ENCODE measurements at places on chromosomes 4 and X.

DNA sequence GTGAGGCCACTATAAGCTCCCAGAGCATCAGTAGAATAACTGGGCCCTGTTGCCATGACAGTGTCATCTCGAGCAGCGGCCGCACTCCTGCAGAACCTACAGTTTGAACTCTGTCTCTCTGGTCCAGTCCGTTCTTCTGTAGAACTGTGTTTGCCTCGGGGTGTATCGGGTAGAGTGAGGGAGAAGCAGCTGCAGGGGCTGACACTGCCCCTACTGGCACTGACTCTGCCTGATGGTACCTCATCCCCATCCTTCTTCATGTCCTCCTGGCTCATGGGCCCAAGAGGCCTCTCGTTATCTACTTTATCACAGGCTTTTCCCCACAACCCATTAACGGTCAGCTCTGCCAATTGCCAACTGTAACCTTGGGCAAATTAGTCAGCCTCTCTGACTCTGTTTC lies 96.5 kb downstream of the NPNT start:
- no peak for DNase-seq

- DNase-seq, result no peak
These were observed 8.2 kb upstream of the YIPF6 start for GRCh38 chrX:68490644-68491043.

GRCh38 chr4:124431653-124432192 lies 280.8 kb downstream of the ANKRD50 start:
- DNase-seq, result no peak

DNA sequence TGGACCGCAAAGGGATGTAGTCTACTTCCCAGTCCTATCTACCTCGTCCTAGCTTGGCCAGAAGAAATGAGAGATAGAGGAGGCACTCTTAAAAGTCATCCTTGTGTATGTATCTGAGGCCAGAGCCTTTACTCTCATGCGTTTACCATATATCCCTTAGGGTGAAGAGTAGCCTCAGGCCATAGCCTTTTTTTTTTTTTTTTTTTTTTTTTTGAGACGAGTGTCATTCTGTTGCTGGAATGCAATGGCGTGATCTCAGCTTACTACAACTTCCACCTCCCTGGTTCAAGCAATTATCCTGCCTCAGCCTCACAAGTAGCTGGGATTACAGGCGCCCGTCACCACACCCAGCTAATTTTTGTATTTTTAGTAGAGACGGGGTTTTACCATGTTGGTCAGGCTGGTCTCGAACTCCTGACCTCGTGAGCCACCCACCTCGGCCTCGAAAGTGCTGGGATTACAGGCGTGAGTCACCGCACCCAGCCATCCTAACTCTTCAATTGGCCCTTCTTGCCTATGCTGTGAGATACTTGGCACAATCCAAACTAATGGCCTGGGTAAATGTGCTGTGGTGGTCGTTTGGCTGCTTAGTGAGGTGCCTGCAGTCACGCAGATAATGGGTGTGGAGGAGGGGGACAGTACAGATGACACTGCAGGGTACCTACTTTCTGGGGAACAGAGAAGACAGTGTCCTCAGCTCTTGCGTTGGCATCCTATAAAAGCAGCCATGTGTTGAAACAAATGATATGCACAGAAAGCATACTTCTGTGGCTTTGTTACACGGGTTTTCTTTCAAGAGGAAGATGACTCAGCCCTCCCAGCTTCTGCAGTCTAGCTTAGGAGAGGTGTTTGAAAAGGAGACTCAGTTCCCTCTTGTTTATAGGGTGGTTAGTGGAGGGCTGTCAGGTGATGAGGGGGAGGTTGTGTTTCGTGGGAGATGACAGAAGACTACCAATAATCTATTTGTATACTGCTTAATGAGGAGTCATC lies 10.4 kb upstream of the DGAT2L6 start:
- no peak for DNase-seq

DNA sequence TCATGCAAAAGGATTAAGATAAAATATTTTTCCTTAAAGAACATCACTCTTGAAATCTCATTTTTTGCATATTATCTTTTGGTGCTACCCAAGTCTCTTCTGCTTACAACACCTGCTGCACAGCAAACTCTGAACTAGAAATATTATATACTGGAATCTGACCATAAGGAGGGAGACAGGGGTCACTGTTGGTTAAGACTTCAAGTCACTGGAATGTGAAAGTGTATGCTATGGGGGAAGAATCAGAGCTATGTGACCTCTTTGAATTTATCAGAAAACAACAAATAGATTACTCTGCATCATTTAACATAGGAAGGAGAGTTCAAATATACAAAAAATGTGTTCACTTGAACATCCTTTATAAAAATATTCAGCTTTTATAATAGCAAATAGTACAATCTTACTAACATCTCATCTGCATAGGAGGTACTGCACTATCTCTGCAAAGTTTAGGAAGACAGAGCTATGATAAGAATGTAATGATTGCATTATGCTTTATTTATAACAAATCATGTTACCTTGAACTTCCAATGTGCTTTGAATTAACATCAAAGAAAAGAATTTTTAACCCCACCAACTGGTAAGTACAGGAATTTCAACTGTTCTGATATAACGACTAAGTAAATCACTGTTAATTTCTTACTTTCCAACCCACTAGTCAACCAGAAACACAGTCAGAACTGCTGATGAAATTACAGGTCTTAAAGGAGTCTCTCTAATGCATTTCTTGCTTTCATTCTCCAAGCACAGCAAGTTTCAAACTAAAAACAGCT lies 69.8 kb downstream of the ZNF827 start:
- no peak for DNase-seq

- no peak for DNase-seq
These were observed 15.0 kb downstream of the BTK start for GRCh38 chrX:101370888-101371504.

DNA sequence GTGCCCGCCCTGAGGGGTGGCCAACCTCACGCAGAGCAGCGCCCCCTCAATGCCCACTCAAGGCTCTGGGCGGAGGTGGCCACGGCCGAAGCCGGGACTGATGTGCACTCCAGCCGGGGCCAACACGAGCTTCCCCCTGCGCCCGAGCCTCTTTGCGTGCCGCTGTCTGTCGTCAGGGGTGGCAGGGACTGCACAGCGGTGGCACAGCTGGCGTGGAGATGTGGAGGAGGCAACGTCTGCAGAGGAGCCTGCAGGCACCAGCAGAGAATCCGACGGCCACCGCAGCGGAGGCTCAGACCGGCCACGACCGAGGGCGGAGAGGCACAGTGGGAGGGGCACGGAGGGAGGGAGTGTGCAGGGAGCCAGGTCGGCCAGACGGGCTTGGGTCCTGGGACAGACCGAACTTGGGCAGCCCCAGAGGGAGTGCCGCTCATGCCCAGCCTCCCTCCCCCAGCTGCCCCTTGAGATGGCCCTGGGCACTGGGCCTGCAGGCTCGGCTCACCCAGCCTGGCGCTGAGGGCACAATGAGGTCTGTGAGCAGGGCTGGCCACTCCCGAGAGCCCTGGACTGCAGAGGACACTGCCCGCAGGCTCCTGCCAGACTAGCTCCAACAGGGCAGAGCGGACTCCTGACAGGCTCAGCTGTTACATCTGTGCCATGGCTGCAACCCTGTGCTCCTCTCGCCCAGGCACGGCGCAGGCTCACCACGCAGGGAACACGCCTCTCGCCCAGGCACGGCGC lies 46.5 kb upstream of the CPLX1 start:
- no peak for DNase-seq

GRCh38 chr4:528296-528695 lies 29.3 kb downstream of the PIGG start:
- no peak for DNase-seq

DNA sequence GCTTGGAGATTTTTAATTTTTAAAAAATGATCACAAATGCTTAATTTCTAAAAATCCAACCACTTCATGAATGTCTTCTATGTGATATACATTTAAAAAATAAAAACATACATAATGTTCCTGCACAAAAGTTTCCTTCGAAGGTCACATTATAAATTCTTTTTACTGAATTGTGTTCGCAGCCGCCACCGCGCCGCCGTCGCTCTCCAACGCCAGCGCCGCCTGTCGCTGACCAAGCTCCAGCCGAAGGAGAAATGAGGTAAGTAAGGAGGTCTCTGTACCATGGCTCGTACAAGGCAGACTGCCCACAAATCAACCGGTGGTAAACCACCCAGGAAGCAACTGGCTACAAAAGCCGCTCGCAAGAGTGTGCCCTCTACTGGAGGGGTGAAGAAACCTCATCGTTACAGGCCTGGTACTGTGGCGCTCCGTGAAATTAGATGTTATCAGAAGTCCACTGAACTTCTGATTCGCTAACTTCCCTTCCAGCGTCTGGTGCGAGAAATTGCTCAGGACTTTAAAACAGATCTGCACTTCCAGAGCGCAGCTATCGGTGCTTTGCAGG lies 48.8 kb upstream of the NEUROG2 start:
- DNase-seq, result no peak

DNA sequence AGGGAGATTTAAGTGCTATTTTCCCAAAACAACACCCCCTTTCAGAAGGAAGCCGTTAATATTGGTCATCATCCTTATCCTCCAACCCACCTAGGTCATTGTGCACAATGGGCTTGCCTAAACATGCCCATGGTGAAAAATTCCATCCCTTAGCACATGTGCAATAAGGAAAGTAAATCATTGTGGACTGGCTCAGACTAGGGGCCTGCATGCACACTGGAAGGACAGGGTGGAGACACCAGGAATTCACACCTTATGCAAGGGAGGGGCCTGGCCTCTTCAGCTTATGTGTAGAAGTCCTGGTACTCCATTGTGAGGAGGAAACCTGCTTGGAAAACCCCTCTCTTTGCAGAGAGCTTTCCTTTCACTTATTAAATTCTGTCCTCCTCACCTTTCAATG lies 311.4 kb upstream of the NDST4 start:
- DNase-seq, result no peak

- DNase-seq, result no peak
These were observed 499.3 kb downstream of the EPHA5 start for GRCh38 chr4:65170768-65171514.

- no peak for DNase-seq
These were observed 74.7 kb downstream of the GALNT7 start for GRCh38 chr4:173243321-173243720.

DNA sequence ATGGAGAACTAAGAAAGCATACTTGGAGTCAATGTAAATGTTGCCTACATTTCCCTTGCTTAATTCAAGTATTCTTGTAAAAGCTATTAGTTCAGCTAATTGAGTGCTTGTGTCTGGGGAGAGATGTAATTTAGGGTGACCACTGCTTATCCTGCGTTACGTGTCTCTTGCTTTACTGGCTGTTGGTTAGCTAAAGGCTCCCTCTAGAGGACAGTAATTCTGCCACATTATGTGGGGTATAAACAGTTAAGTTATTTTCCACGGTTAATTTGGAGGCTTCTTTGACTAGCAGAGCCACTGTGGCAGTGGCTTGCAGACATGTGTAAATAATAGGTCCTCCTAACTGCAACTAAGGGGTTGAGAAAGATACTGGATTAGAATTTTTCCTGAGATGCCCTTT lies 25.3 kb upstream of the NAF1 start:
- DNase-seq, result no peak

DNA sequence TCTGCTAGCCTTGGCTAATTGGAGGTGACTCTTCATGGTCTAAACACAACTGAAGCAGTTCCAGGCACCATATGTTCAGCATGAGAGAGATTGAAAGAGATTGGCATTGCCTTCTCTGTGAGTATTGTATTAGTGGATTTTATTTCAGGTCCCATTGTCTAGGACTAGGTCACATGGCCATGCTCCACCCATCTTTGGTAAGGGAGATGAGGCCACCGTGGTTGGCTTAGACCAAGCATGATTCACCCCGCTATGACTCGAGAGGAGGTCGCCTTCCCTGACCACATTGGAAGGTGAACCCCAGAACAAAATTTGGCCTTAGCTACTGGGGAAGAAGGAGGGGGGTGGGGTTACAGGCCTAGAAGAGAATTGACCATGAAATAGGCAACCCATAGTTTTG lies 109.9 kb upstream of the BCOR start:
- no peak for DNase-seq

DNA sequence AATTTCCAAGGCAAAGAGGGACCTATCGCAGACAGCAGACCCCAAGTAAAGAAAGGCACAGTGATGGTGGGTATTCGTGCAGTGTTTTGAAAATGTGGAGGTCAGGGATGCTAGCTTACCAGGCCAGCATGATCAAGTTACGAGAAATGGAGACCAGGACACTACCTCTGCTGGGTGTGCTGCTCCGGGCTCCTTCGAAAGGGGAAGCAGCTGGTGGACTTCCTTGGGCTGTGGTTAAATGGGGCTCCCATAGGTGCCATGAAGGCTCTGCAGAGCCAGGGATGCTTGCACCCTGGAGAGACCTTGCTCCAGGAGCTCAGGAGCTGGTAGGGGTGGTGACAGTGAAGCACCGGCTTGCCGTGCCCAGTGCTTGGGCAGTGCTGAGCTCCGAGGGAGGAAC lies 68.8 kb downstream of the TBL1X start:
- no peak for DNase-seq

DNA sequence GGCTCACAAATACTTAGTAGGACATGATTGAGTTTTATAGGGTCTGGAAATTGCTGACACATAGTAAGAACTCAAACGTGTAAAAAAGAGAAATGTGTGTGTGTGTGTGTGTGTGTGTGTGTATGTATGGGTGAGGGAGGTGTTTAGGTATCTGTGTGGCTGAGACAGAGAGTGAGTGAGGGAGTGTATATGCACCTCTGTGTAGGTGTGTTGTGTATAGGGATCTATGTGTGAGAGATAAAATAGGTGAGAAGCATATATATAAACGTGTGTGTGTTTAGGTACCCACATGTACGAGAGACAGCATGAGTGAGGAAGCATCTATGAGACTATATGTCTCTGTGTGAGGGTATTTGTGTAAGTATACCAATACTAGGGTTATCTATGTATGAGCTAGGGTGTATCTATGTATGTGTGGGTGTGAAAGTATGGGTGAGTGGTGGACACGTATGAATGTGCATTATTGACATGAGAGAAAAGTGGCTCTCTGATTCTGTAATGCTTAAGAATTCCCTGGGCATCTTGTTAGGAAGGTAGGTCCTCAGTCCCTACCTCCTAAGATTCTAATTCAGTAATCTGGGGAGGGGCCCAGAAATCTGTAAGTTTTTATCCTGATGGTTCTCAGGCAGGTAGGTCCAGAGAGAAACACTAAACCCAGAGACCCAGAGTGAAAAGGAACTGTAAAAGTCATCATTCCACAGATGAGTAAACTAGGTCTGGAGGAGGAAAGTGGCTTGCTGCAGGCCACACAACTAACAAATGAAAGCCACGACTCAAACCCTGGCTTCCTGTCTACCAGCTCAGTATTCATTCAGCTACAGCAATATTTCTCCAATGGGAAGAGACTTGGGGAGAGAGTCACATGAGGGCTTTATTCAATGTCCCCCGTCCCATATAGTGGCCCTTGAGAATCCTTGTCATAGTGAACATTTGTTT lies 237.0 kb downstream of the IDS start:
- DNase-seq, result no peak

- no peak for DNase-seq
These were observed 116.7 kb downstream of the HMX1 start for GRCh38 chr4:8754634-8755589.

- no peak for DNase-seq
These were observed 902.7 kb upstream of the EPHA5 start for GRCh38 chr4:66572949-66573348.

- no peak for DNase-seq
These were observed 27.7 kb downstream of the PAK3 start for GRCh38 chrX:111123606-111124179.

All from stimulated activated CD8-positive, alpha-beta memory T cell treated with anti-CD3 and anti-CD28 coated beads, Interleukin-15, amount 100 ng/mL, for 24 hours (primary cell).